ENCODE measurements at places on chromosomes 12 and 14.
A peak's percentile ranks its signal among the peaks of the same experiment; 100 is the strongest.

DNA sequence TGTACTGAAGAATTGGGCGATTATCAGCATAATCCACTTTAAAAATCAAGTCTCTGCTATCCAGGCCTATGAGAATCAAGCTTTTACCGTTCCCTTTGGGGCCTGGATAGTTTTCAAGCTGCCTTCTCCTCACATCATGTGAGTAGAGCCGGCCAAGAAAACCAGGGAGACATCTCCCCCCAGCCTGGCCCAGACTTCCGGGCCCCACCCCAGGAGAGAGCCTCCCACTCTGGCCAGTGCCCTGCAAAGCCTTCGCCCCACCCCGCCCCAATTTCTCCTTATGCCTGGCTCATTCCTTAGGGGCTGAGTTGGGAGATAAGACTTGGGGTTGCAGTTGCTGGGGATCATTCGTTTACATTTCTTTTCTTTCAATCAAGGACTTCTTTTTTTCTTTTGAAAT is 1.4 kb upstream of the TMEM132C start:
- DNase-seq = no peak

GRCh38 chr14:98623788-98624415 is 648.1 kb downstream of the BCL11B start:
- no peak for DNase-seq

DNA sequence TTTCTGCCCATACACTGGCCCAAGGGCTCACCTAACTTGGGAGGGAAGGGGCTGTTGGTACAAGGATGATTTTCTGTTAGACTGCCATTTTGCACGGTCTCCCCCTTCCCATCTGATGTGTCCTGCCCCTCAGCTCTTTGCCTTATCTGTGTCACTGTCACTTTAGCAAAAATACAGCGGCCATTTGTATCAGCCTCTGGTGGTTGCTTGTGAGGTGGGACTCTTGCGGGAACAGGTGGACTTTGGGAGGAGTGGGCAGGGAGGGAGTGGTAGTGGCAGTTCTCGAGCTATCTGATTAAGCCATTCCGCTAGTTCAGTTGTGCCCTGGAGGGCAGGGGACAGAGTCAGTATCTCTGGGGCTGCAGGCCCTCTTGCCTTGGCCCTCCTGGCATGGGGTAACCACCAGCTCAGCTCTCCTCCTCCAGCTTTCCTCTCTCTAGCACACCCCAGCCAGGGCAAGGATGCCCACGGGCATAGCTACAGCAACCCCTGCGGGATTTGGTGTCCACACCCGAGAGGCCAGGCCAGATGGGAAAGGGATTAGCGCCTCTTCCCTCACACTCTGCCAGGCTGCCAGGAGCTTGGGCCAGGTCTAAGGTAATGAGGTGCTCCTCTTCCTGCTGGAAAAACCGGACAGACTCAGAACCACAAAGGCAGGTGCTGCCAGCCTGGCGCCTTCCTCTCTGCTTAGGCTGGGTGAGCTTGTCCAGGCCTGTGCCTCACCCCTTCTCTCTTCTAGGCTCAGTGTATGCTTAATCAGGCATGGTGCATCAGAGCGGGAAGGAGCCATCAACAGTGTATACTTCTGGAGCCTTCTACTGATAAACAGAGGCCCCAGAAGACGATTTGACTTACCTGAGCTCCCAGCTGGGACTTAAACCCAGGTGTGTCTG is 8.7 kb downstream of the SLC48A1 start:
- DNase-seq = peak; percentile 94

DNA sequence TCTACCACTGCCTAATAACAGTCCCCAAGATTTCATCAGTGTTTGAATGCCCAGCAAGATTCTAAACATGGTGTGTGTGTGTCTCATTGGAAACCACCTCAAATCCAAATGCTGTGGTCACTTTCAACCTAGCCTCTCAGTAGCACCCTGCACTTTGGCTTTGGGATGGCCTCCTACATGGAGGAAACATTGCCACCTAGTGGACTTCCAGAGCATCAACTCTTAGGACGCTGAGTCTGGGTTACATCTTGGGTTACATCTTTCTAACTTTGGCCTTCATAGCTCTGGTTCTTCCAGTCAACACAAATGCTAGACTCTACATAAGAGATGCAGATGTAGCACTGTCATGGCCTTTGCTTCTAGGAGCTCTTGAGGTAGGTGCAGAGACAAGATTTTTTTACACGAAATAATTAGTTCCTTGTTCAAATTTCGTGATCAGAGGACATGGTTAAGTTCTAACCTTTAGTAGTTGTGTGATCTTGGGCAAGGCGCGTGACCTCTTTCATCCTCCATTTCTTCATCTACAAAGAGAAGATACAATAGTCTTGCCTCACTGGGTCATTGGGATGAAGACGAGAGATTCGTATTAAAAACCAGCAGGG is 113.5 kb upstream of the VASH1 start:
- no peak for DNase-seq

DNA sequence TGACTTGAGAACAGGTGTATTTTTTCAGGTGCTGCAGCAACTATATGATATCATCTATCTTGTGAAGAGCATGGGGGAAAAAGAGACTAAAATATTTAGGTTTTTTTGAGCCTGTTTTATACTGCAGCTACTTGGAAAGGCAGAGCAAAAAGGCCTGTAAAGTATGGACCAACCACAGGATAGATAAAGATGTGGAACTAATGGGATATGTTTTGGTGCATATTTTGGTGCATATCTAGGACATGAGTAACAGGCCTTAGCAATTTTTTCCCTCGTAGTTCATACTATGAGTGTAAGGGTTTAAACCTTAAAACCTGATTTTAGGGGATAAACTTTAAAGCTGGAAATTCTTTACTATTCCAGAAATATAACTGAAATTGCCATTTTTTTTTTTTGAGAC is 6.0 kb upstream of the GTSF1 start:
- no peak for DNase-seq

- no peak for DNase-seq
Measured at GRCh38 chr12:132326646-132327045, 2.7 kb downstream of the GALNT9 start.

DNA sequence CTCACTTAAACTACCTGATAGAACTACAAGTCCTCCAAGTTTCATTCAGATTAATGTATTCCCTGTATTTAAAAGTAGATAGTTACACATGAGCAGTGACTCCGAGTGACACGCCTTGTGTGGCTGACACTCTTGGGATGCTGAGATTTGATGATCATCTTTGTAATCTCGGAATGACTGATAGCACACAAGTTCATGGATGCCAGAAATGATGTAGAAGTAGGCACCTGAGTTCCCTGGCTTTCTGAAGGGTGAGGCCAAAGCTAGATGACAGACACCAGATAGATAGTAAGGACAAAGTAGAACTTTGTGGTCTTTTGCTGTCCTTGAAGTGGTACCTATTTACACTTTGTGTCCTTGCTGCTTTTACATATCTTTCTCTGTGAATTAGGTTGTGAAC is 491.2 kb downstream of the PCNX1 start:
- DNase-seq = no peak

DNA sequence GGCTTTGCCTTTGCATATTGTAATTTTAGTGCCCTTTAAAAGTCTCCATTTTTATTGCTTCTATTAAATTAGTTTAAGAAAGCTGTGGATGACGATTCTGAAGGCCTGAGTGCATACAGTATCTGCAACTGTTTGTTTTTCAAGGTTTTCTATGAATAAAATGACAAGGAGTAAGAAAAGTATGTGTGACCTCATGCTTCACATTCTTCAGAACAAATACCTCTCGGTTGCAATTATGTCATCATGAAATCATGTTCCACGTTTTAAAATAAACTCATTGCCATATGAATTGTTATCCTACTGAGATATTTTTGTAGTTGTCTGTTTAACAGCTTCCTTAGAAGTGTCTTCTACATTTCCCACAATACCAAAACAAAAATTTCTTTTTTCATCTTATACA is 374.6 kb downstream of the MDGA2 start:
- no peak for DNase-seq

DNA sequence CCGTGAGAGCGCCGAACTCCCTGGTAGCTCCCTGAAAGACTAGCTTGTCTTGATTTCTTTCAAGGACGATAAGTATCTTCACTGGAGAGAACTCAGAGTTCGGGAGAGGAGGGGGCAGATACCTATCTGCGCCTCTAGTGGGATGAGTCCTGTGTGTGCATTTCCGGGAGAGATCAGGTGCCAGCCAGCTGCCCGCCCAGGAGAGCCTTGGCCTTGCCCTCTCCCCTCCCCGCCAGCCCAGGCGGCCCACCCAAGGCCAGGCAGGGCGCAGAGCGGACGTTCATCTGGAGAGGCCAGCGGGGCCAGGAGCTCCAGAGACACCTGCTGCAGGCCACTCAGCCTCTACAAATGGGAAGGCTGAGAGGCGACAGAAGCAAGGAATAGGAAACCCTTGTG is 1.0 kb downstream of the CD9 start:
- peak; percentile 60 for DNase-seq

DNA sequence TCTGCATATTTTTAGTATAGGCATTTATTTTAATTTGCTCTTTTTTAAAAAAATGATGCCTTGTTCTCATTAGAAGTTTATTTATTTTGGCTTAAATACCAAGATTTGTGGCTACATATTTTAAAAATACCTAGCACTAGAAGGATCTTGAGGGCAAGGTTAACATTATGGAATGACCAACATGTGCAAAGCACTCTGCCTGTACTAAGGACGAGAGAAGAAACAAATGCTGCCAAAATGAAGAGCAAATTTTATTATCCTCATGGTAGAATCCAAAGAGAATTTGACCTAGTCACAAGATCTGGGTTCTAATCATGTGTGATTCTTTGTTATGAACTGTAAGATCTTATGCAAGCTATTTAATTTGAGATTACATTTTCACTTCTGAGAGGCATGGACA is 2.8 kb downstream of the CAND1 start:
- no peak for DNase-seq

DNA sequence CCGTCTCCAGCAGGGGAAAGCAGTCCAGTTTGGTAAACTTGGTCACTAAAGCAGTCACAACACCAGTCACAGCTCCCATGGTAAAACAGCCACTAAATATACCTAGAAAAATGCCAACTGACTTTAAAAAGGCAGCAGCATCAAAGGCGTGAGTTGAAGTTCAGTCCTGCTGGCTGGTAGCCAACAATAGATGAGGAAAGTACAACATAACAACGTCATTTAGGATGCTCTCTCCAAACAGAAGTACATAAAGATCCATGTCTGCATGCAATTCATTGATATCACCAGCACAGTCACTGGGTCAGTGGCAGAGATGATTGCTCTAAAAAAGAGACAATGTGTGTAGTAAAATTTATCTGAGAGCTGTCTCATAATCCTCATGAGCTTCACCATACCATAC is 59.3 kb upstream of the TMPO start:
- DNase-seq = no peak

- DNase-seq = no peak
Measured at GRCh38 chr12:34350092-34351041, 328.1 kb downstream of the ALG10 start.

DNA sequence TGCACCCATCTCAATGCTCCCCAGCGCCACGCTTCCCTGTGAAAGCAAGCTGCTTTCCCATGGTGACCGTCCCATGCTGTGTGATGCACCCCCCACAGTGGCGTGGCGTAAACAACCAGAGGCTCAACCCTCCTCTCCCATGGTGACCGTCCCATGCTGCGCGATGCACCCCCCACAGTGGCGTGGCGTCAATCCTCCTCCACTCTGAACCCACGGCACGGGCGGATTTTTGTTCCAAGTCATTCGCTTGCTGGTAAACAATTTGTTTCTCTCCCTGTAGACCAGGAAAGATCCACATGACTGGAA is 8.9 kb downstream of the STX2 start:
- DNase-seq = no peak

DNA sequence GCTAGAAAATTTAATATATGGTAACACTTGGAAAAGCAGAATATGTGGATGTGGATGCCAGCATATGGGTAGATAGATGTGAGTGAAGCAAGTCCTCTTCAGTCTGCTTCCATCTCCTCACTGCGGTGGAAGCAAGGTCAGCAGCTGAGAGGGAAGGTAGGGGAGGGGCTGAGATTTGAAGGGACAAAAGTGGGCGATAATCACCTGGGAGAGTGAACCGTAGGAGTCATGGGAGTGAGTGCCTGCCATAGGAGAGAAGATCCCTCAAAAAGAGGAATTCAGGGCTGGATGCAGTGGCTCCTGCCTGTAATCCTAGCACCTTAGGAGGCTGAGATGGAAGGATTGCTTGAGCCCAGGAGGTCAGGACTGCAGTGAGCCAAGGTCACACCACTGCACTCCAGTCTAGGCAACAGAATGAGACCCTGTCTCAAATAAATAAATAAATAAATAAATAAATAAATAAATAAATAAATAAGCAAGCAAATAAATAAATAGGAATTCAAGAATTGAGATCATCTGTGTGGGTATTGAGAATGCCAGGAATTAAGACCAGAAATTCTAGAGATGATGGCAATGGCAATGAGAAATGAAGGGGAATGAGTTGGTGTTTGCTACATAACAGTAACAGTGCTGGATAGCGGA is 123.4 kb downstream of the BICD1 start:
- no peak for DNase-seq

DNA sequence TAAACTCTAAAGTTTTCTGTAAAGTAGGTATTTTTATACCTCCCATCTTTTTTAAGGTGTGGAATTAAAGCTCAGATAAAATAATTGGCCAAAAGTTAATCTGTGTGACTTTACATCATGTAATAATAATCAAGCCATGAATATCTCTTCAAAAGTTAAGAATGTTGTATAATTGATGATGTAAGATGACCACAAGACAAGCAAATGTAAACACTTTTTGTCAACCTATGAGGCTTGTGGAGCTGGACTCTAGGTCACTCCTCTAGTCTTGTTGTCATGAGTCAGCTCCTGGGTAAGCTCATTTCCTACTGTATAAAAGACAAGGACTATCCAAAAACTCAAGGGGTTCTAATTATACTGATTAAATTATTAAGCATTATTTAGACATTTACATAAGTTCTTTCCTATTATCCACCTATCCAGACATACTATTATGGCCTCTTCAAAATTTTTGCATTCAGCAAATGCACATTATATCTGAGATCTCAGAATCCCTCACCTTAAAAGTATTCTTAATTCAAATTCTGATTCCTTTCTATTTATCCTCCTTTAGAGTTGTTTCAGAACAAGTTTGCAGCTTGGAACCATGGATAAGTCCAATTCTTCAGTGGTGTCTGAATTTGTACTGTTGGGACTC is at the start of gene OR4K5:
OR4K5 (plus strand) TSS at position 587 of the 637 bp plus-strand sequence; CDS start at position 587, 0 bp downstream.
- DNase-seq = no peak

DNA sequence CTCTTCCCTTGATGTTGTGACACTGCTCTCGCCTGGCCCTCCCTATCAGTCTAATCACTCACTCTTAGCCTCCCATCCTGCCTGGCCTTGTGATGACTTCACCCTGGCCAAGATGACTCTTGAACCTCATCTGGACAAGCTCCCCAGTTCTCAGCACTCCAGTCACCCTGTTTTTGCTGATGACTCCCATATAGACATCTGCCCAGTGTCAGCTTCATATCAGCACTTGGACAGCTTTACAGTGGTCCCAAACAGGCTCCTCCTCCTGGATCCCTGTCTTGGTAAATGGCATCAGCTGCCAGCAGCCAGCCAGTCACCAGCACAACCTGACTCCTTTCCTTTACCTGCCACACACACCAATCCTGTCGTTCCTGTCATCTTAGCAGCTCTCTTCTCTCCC is 104.2 kb downstream of the POLR3B start:
- no peak for DNase-seq

- DNase-seq = no peak
Measured at GRCh38 chr14:27187136-27187535, 589.3 kb upstream of the NOVA1 start.

Data from DMS79 (cell line).